Skeletal muscle tissue (tissue), 5 donors: ENCODE measurements at places on chromosomes 6 and 20. TPM values are rescaled to one million over a fixed set of nuclear protein-coding genes. Genes with fewer than 3 reads are reported as not detected.

BPIFB1 gene
- total RNA-seq: not detected

CYP39A1 gene
- 6.3 TPM for total RNA-seq

PFDN4 gene
- total RNA-seq: 26.6 TPM

ADAM33 gene
- total RNA-seq: 30.8 TPM

NKAIN2 gene
- 3.1 TPM for total RNA-seq

ME1 gene
- total RNA-seq: 2.6 TPM

SIGLEC1 gene
- total RNA-seq: 2.1 TPM

CDC40 gene
- total RNA-seq: 11.0 TPM

XKR7 gene
- total RNA-seq: not detected

OLIG3 gene
- total RNA-seq: not detected

EPB41L1 gene
- 10.4 TPM for total RNA-seq

RBL1 gene
- total RNA-seq: 10.4 TPM

GHRH gene
- not detected for total RNA-seq

C6orf15 gene
- total RNA-seq: not detected

PNLDC1 gene
- total RNA-seq: not detected

NECAB3 gene
- total RNA-seq: 32.4 TPM

LHFPL5 gene
- total RNA-seq: not detected

ULBP1 gene
- total RNA-seq: not detected

SLC22A16 gene
- total RNA-seq: 1.0 TPM

CAGE1 gene
- not detected for total RNA-seq

TRIM40 gene
- total RNA-seq: not detected

DACT2 gene
- 2.6 TPM for total RNA-seq

SCUBE3 gene
- 0.52 TPM for total RNA-seq

FAM217A gene
- not detected for total RNA-seq

FUT9 gene
- under 0.01 TPM for total RNA-seq

GGTLC1 gene
- not detected for total RNA-seq

LYRM2 gene
- total RNA-seq: 9.4 TPM

HLA-DRB1 gene
- 28.7 TPM for total RNA-seq

GLP1R gene
- not detected for total RNA-seq

ZGPAT gene
- 6.8 TPM for total RNA-seq

KCNB1 gene
- total RNA-seq: 2.1 TPM

C4B gene
- 18.3 TPM for total RNA-seq
